Endodermal cell (in vitro differentiated cells): ENCODE measurements at places on chromosomes 4 and X.

DNA sequence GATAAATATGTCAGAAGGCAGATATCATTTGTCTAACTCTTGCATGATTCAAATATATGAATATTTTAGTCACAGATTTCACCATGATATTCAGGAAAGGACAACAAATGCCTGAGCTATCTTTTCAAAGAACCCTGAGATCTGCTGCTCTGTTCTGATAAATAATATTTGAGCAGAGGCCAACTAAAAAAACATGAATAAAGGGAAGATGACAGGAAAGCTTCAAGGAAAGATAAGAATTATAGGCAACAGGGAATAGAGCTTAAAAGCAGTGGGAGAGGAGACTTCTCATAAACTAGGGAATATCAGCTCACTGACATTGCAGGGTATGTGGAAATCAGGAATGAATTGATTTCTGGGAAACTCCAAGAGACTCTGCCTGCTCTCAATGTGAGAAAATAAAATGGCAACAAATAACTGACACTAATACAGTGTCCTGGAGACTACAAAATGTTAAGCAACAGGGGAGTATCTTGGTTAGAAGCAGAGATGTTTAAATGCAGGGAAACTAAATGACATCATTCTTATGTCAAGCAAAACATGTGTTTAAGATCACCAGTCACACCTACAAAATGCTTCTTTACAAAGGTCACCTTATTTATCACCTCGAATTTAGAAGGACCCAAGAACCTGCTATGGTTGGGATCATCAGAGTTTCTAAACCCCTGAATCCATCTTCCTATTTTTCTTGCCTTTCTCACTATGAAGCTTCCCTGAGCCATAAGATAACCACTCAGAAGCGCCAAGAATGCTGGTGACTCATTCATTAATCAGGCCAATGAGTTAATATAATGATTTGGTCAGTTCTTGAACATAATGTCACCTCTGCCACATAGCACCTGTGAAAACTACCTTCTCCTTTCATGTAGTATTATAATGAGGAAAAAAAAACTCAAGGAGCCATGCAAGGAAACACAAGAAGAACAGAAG is 78.1 kb downstream of the NDST3 start:
- DNase-seq: no peak

GRCh38 chrX:17410651-17411050 is 35.7 kb downstream of the NHS start:
- no peak for DNase-seq

DNA sequence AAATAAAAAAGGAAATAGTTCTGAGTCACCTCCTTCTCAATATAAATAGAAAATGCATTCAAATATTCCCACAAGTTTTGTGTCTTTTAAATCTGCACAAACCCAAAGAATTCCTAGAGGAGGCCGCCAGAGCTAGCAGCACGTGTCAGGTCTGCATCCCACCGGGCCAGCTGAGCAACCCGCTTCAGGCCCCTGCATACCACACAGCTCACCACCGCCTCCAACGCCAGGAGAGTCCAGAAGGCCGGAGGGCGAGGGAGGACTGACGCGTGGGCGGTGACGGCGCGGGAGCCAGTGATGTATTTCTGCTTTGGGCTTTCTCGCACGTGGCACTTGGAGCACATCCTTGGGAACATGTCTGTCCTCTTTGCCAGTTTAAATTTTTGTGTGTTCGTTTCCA is 61.9 kb upstream of the CLDN34 start:
- no peak for DNase-seq

DNA sequence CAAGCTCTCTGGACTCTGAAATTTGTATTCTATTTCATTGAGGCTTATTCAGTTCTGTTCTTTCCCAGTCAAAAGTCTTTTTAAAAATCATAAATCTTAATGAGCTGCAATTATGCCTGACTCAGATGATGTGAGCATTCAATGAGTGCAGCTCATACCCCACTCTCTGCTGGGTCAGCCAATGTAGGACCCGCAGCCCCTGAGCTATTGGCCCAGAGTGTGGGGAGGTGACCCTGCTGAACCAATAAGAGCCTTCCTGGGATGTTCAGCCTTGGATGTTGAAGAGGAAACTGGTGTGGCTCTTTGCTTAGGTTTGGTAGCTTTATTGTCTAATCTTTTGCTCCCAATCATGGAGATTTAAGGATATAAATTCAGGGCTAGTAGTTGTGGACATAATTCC is 12.1 kb upstream of the TCEAL4 start:
- peak; percentile 63 for DNase-seq

DNA sequence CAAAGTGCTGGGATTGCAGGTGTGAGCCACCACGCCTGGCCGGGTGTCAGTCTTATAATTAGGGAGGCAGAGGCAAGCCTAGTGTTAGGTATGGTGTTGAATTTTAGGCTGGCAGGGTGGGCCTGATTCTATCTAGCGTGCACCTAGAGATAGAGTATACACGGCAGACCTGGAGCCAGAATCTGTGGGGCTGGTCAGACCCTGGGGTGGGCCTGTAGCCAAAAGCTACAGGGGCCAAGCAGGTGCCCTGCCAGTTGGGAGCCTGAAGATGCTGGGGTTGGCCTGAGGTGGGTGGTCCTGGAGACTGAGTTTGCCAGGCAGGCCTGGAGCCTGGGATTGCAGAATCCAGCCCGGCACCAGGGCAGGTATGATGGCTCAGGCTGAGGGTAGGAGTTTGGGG is 1580.3 kb downstream of the ARAP2 start:
- no peak for DNase-seq

DNA sequence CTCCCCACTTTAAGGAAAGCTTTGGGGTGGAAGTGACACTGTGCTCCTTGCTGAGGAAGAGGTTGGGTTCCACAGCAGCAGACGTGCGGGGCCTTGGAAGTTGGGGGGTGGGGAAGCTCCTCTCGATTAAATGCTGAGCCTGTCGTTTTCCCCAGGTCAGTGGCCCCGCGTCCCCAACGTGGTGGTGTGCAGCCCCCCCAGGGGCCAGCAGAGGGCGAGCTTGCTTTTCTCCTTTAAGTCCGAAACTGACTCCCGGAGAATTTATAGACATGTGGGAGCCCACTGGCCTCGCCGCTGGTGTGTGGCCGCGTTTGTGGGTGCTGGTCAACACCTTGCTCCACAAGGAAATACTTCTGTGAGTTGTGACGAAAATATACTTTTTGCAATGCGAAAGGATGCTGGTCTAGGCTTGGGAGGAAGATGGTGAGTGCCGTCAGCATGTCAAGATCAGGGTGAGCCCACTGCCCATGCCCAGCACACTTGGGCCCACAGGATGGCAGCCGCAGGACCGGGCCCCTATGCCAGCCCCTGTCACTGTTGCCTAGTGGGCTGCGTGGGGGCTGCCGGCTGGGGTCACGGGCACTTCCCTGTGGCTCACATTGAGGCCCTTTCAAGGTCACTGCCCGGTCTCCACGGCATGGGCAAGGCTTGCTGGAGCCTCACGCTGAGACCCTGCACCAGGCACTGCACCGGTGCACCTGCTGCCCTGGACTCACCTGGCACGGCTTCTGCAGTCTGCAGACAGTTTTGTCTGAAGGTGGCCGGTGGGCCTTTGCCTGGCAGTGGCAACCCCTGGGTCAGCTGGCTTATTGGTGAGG is 9.4 kb downstream of the UVSSA start:
- peak; percentile 89 for DNase-seq

DNA sequence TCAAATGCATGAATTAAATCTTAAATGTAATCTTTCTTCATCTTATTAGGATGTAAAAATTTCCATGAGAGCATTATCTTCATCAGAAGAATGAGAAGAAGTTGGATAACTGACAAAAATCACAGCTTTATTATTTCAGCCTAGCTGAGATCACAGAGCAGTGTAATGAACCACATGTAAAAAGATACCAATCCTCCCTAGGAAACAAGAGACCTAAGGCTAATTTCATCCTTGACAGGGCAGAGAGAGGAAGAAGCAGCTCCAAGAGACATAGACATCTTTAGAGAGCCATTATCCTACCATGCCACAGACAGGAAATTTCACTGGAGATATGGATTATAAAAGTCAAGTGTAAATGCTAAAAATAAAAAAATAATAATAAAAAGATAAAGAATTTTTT is 40.9 kb upstream of the IL15 start:
- DNase-seq: no peak

- no peak for DNase-seq
Measured at GRCh38 chrX:126701380-126701779, 118.1 kb upstream of the PRR32 start.

DNA sequence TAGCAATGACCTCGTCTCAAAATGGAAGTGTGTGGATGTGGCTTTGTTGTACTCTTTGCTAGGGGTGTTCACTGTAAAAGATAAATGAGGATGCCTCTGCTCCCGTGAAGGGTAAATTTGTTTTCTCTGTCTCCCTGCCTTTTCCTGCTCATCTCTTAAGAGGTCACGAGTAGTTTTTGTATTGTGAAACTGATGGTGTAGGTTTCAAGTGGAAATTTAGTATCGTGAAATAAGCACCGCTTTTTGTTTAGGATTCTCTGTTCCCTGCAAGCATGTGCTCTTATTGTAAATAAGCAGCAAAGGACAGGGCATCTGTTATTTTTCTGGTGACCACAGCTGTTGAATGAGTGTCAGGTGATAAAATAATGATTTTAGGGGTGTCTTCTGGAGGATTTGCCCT is 104.6 kb downstream of the PHEX start:
- no peak for DNase-seq

- no peak for DNase-seq
Measured at GRCh38 chr4:118790544-118790943, 45.4 kb downstream of the SEC24D start.

DNA sequence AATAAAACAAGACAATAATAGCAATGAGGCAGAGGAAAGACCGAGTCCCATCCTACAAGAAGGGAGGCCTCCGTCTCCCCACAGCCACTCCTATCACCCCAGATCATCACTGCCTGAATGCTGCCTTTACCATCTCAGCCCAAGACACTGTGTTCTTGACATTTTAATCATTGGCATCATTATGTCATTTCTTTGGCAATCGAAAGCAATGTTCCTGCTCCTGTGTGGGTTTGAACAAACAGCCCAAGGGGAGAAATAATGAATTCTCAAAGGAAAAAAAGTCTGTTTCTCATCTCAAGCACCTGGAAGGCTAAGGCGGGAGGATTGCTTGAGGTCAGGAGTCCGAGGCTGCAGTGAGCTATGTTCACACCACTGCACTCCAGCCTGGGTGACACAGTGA is 73.0 kb upstream of the ACSL1 start:
- no peak for DNase-seq

DNA sequence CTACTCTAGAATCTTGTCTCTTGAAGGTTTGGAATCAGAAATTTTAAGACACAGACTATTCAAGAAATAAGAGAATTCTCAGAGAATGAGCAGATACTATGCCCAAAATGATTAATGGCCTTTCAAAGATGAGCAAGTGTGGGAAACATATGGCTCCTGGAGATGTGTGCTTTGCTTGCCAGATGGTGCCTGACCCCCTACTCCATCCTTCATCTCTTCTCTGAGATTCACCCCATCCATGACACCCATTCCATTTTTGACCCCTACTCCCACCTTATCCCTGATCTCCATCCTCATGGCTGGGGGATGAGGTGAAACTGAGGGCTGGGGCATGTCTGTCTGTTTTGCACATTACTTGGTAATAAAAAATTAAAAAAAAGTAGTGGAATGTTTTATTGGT is 75.5 kb downstream of the GPC3 start:
- DNase-seq: no peak

- DNase-seq: no peak
Measured at GRCh38 chrX:17278961-17279360, 96.0 kb upstream of the NHS start.

- no peak for DNase-seq
Measured at GRCh38 chr4:176755001-176755400, 37.7 kb downstream of the VEGFC start.

GRCh38 chr4:66795724-66796123 is 749.6 kb downstream of the CENPC start:
- DNase-seq: no peak

GRCh38 chr4:153126137-153126536 is 78.1 kb upstream of the TRIM2 start:
- peak; percentile 77 for DNase-seq

DNA sequence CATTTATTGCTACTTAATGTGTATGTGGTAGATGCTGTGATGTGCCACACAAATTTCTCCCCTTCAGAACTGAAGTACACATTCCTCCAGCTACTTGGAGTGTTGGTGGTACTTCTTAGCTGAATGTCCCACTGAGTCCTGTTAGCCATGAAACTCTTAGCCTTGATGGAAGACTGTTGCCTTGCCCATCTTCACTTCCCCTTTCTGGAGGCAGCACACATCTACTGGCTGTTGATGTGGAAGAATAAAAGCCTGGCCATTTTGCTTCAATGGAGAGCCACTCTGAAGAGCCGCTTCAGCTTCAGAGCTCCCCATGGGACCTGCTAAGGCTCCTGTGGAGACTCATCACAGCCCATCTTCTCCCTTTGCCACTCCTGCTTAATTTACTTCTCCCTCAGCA is 157.7 kb upstream of the PITX2 start:
- DNase-seq: no peak

DNA sequence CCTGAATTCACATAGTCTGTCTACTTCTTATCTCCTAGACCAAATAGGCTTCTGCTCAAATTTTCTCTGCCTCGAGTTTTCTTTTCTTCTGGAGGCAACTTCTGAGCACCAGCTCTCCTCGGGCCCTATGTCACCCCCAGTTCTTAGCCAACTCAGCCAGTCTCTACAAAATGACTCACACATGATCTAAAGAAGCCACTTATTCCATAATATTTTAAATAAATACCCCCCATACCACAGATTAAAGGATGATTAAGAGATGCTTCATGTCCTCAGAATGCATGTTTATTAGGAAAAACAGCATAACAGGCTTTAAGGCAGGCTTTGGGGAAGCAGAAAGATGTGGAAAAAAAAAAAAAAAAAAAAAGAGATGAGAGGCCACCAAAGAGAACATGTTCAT is 36.6 kb upstream of the DDX53 start:
- DNase-seq: no peak

DNA sequence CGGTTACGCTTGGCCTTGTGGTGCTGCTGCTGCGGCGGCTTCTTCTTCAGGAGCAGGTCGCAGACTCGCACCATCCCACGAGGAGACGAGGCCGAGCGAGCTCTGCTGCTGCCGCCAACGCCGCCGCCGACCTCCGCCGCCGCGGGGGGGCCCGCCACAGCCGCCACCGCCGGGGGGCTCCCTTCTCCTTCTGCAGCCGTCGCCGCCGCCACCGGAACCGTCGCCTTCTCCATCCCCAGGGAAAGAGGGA is 237 bp downstream of the ANKRD17 start:
- no peak for DNase-seq

- no peak for DNase-seq
Measured at GRCh38 chr4:119097282-119097900, 38.2 kb upstream of the MYOZ2 start.

DNA sequence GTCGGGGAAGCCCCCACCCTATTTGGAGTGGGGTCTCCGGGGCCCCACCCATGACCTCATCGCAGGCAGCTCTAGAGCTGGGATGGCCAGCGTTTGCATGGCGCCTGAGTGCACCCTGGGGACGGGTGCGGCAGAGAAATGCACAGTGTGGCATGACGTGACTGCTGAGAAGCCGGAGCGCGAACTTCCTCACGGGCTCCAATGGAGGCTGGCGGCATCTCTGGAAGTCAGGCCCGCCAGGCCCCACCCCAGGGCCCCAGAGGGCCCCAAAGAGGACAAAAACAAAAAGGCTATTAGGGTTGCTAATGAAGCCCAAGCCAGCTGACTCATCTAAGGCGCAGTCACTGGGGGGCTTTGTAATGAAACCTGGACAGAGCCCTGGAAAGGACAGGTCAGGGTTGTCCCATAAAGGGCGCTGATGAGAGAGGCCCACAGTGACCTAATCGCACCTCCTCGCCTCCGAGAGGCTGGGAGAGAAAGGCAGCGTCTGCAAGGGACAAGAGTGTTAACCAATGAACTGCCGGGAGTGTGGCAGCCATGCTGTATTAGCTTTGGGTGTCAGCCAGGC is 86.0 kb upstream of the C1QTNF7 start:
- no peak for DNase-seq

GRCh38 chrX:46178763-46179162 is 366.5 kb downstream of the ZNF674 start:
- DNase-seq: no peak
